ENCODE measurements at places on chromosomes 2 and 18. TPM values are rescaled to one million over a fixed set of nuclear protein-coding genes. Genes with fewer than 3 reads are reported as not detected.

DNA sequence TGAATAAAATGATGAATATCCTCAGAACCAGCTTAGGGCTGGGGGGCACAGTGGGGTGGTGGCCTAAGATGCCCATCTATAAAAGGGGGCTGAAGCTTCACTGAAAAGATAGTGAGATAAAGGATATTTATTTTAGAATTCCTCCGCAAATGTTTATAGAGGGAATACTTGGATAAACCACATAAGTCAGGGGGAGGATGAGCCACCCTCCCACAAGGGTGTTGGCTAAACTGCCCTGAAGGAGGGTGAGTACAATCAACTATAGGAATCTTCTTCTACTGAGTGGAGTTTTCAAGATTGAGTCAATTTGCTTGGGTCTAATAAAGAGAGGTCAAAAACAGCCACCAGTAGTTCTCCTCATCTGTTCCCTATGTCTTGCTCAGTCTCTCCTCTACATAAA, 114.5 kb upstream of the TANK start:
- no peaks in the 10 kb centered on the region for H3K4me1 ChIP-seq
- DNase-seq: no peak
- H3K27ac ChIP-seq: no peak overlapping the region
- peaks cover 24% of the 10 kb centered on the region for H3K27me3 ChIP-seq
- H3K36me3 ChIP-seq: no peaks in the 10 kb centered on the region

DNA sequence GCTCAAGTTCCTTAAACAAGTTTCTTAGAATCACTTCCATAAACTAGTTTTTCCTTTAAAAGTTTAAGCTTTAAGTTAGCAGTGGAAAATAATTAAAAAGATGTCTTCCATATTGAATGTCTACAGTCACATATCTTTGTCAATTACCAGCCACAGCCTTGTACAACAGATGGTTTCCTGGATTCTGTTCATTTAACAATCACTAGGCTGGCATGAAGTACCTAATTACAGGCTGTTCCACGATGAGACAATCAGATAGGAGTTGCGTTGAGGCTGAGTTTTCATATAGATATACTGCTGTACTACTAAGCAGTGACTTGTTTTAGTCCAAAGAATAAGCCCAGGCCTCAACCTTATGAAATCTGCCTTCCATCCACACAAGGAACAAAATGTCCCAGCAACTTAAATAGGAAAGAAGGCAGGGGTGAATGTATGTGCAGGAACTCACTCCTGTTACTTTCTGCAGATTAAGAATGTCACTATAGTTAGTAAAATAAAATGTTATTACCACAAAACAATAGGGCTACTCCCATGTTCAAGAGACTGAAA, 131.0 kb downstream of the ZAP70 start:
- H3K4me1 ChIP-seq: peaks cover 25% of the 10 kb centered on the region
- no peak overlapping the region for H3K4me3 ChIP-seq
- peaks cover 8% of the 10 kb centered on the region for H3K36me3 ChIP-seq
- H3K27me3 ChIP-seq: no peaks in the 10 kb centered on the region
- H3K27ac ChIP-seq: no peak overlapping the region

The CHST9 gene
- not detected for polyA plus RNA-seq

GRCh38 chr2:136310005-136310495, 192.1 kb upstream of the CXCR4 start:
- no peaks in the 10 kb centered on the region for H3K27me3 ChIP-seq
- H3K27ac ChIP-seq: peak overlapping the region; percentile 3
- DNase-seq: no peak
- H3K36me3 ChIP-seq: no peaks in the 10 kb centered on the region
- no peak overlapping the region for H3K4me3 ChIP-seq

DNA sequence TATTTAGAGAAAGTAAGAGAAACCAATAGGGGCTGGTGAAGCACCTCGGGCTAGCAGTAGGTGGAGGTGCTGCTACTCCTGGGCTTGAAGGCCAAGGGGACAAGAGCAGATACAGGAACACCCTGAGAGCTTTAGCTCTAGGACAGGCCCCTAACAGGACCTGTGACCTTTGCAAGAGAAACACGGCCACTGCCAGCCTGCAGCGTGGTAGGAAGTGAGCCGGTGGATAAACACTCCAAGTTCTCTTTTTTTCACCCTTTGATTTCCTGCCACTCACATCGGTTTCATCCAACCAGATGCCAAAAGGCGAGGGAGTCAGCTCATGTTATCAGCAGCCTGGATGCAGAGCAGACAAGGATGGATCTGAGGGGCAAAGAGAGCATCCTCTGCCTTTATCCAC, 66.8 kb upstream of the SPRED2 start:
- no peaks in the 10 kb centered on the region for H3K36me3 ChIP-seq
- H3K27me3 ChIP-seq: no peaks in the 10 kb centered on the region
- H3K27ac ChIP-seq: no peak overlapping the region
- DNase-seq: no peak
- H3K4me3 ChIP-seq: peak overlapping the region; percentile 11

The IWS1 gene
- 16.7 TPM for polyA plus RNA-seq

DNA sequence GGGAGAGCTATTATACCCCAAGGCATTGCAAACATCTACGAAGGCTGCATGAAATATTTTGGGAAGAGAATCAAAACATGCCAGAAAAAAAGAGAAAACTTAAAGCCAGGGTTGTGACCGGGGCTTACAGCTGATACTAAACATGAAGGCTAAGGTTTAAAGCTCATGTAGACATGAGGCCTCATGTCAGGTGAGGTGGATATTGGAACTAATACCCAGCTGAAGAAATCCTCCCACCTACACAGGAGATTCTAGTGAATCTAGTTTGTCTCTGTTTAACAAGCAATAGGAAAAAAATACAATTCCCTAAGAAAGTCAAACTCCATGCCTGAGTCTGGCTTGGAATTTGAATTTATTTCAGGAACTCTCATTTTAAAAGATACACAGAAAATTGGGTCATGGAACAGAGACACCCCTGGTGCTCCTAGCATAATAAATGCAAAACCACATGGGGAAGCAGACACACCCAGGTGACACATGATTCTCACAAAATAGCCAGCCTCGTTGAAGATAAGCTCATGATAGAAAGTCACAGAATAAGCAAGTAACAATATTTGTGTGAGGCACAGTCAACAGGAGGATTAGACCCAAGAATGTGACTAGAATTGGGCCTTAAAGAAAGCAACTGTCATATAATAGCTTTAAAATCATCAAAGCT, 42.2 kb downstream of the UPP2 start:
- H3K27ac ChIP-seq: no peak overlapping the region
- no peak overlapping the region for H3K4me3 ChIP-seq
- H3K4me1 ChIP-seq: no peaks in the 10 kb centered on the region
- no peaks in the 10 kb centered on the region for H3K36me3 ChIP-seq
- DNase-seq: no peak
- peaks cover 10% of the 10 kb centered on the region for H3K27me3 ChIP-seq

GRCh38 chr2:33275689-33276444, 200.6 kb upstream of the RASGRP3 start:
- H3K27me3 ChIP-seq: peaks cover 6% of the 10 kb centered on the region
- no peak overlapping the region for H3K4me3 ChIP-seq
- no peak for DNase-seq
- H3K4me1 ChIP-seq: no peaks in the 10 kb centered on the region
- no peaks in the 10 kb centered on the region for H3K36me3 ChIP-seq

DNA sequence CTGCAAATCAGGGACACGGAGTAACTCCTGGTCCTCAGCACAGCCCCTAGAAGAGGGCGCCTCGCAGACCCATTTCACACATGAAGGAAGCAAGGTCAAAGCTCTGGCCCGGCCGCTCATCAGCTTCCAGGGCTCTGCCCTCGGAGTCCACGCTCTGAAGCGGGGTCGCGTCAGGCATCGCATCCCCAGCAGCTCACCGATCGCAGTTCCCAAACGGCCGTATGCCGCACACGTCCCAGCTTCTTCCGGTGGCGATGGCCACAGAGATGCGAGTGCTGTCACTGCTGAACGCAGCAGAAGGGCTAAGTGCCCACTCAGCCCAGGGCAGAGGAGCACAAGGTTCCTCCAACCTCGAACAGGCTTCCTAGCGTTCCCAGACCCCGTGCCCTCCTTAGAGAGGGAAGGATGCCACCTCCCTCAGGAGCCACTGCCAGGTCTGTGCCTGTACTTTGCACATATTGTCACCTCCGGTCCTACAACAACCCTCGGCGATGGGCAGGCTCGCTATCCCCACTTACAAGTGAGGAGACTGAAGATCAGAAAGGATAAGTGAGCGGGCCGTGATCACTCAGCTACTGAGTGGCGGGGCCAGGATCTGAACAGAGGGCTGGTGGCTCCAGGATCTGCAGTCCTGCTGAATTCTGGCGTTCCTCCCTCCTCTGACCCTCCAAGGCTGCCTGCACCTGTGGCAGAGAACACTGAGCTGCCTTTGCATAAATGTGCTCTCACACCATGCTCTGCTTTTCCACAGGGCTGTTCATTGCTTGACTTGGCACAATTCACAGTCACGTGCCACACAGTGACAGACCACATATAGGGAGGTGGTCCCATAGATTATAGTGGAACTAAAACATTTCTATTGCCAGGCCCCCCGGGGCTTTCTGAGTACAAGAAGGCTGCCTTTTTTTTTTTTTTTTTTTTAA, 71.4 kb downstream of the COPS8 start:
- no peak overlapping the region for H3K4me3 ChIP-seq
- no peaks in the 10 kb centered on the region for H3K4me1 ChIP-seq
- no peak for DNase-seq
- no peaks in the 10 kb centered on the region for H3K36me3 ChIP-seq
- peaks cover 16% of the 10 kb centered on the region for H3K27me3 ChIP-seq

The SLC25A12 gene
- polyA plus RNA-seq: 10.4 TPM

DNA sequence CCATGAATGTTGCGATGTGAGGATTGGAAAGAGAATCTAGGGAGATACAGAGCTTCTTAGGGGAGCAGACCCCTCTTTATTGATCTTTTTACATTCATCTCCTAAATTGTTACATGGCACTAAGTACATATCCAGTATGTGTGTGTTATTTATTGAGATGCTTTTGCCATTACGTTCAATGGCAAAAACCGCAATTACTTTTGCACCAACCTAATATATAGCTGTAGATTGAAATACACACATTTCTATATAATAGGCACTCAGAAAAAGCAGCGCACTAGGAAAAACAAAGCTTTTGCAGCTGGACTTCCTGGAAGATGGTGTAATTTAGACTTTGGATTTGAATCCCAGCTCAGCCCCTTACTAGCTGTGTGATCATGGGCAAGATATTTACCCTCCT, 849.4 kb downstream of the SLC4A3 start:
- no peaks in the 10 kb centered on the region for H3K36me3 ChIP-seq
- no peaks in the 10 kb centered on the region for H3K4me1 ChIP-seq
- DNase-seq: no peak
- H3K4me3 ChIP-seq: no peak overlapping the region
- H3K27ac ChIP-seq: no peak overlapping the region
- no peaks in the 10 kb centered on the region for H3K27me3 ChIP-seq

DNA sequence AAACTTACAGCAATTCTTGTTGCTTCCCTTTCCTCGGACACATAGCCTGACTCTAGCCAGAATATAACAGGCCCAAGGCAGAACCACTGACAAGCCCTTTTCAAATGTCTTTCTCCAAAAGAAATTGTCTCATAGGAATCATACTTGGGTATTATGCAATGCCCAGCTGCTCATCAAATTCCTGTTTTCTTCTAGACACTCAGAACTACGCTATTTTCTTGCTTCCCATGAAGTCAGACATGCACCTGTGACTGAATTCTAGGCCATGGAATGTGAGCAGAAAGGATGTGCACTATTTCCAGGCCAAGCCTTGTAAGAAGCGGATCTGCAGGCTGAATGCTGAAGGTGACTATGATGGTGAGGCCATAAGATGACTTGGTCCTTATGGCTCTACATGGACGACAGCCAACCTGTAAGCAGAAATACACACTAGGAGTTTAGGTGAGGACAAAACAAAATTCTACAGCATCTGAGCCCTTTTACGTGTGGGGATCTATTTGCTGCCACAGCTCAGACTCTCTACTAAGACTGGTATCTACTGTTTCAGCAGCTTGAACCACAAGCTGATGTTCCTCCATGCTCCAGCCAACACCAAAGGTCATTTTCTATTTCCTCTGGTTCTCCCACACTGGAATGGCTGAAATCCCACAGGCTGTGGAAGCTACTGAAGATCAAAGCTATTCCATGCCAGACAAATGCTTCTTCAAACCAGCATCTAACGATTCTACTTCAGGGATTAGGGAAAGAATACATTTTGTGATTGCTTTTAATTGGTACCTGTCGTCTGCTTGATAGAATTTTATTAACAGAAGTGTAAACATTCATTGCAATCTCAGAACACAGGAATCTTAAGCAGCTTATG, 378.7 kb downstream of the RBM43 start:
- H3K4me1 ChIP-seq: no peaks in the 10 kb centered on the region
- no peak overlapping the region for H3K27ac ChIP-seq
- H3K27me3 ChIP-seq: no peaks in the 10 kb centered on the region
- no peak overlapping the region for H3K4me3 ChIP-seq
- H3K36me3 ChIP-seq: no peaks in the 10 kb centered on the region
- DNase-seq: no peak

DNA sequence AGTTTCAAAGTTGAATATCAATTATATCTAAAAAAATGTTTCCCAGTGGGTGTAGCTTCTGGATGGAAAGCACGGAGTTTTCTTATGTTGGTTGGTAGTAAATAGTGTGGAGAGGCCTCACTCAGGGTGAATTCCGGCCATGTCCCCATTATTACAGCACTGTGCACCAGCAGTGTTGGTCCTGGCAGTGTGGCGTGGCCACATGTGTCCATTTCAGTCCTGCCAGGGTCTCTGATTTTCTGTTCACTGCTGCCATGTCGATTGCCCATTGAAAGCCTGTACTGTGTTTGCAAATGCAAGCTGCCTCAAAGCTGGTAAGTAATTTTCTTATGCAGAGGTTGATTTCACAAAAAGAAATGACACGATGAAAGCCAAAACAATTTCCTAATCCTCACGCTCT, 386.2 kb downstream of the GALR1 start:
- H3K4me1 ChIP-seq: peaks cover 6% of the 10 kb centered on the region
- no peak overlapping the region for H3K27ac ChIP-seq
- DNase-seq: no peak
- H3K27me3 ChIP-seq: peaks cover 22% of the 10 kb centered on the region

DNA sequence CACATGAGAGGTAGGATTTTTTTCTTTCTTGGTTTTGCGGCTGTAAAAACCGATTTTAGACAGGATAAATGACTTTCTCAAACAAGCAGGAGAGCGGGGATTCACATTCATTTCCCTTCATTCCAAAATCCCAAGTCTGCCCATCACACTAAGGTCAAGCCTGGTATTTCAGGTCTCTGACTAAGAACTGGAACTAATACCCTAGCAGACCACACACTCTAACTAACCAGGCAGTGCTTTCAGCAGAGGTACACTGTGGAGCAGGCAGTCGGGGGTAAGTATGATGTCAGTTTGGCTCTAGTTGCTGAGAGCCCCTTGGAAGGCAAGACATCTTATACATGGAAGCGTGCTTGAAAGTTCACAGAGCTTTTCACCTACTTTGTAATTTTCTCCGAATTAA, 128.1 kb upstream of the LHCGR start:
- peaks cover 10% of the 10 kb centered on the region for H3K27me3 ChIP-seq
- H3K4me1 ChIP-seq: no peaks in the 10 kb centered on the region
- no peak for DNase-seq
- H3K36me3 ChIP-seq: no peaks in the 10 kb centered on the region

The CFC1 gene
- polyA plus RNA-seq: not detected

The LIMS3 gene
- 0.74 TPM for polyA plus RNA-seq

All from naive B cell (primary cell).